Activated CD4-positive, alpha-beta T cell treated with anti-CD3 and anti-CD28 coated beads for 48 hours (primary cell): ENCODE measurements at places on chromosomes 2 and 18.

GRCh38 chr2:127986548-127987079 is 41.2 kb downstream of the SAP130 start:
- no peak for DNase-seq

GRCh38 chr2:144780983-144781382 is 261.1 kb upstream of the ZEB2 start:
- DNase-seq = no peak

GRCh38 chr2:55120634-55121359 is 70.5 kb upstream of the RTN4 start:
- no peak for DNase-seq

DNA sequence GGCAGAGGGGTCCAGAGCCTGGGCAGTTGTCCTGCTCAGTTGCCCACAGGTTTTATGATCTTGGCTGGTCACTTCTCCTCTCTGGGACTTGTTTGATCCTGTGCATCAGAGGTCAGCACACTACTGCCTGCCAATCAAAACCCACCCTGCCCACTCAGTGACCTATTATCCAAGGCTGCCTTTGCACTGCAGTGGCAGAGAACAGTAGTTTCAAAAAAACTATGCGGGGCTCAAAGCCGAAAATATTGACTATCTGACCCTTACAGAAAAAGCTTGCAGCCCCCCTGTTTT is 218.2 kb downstream of the CYP26B1 start:
- no peak for DNase-seq

- DNase-seq = no peak
Observed at GRCh38 chr18:61797696-61798590, 94.9 kb downstream of the RNF152 start.

DNA sequence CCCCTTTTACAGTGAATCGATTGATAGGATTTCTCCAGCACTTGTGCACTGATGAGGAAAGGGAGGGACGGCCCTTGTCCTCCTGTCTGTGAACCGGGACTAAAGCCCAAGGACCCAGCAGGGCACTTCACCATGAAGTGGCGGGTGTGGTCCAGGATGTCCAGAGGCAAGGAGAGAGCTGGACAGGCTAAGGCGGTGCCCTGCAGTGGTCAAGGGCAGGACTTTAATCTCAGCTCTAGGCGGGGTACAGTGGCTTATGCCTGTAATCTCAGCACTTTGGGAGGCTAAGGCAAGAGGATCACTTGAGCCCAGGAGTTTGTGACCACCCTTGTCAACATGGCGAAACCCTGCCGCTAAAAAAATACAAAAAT is 28.2 kb upstream of the SEMA4C start:
- DNase-seq = no peak

- DNase-seq = no peak
Observed at GRCh38 chr2:136328207-136328795, 210.4 kb upstream of the CXCR4 start.

GRCh38 chr2:207123776-207124391 is 41.9 kb downstream of the KLF7 start:
- no peak for DNase-seq

DNA sequence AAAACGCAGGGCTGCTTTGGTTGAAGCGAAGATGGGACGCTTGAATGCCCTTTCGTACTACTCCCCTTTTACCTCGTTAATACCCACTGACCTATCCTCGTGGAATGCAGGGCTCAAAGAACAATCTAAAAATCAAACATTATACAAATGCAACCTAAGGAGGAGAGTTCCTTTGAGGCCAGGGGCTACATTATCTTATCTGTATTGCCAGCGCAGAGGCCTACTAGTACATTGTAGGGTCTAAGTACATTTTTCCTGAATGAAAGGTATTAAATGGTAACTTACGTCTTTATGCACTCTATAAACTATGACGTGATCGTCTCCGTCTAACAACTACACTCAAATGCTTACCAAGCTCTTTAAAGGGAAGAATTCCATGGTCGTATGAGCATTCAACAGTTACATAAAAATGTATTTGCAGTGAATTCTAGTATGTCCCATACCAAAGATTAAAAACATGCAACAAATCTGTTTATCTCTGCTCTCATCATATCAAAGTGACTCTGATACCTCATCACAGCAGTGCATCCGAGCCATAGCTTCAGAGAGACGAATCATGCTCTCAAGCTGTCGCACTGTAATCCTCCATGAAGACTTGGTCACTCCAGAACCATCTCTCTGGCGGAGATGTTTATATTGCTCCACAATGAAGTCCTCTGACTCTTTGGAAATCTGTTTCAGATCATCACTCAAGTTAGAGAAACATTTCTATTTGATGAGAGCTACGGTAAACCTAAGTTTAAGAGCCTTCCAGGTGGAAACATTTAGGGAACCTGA is 14.1 kb upstream of the LCT start:
- DNase-seq = no peak

- no peak for DNase-seq
Observed at GRCh38 chr2:223635080-223635479, 32.9 kb upstream of the SCG2 start.

DNA sequence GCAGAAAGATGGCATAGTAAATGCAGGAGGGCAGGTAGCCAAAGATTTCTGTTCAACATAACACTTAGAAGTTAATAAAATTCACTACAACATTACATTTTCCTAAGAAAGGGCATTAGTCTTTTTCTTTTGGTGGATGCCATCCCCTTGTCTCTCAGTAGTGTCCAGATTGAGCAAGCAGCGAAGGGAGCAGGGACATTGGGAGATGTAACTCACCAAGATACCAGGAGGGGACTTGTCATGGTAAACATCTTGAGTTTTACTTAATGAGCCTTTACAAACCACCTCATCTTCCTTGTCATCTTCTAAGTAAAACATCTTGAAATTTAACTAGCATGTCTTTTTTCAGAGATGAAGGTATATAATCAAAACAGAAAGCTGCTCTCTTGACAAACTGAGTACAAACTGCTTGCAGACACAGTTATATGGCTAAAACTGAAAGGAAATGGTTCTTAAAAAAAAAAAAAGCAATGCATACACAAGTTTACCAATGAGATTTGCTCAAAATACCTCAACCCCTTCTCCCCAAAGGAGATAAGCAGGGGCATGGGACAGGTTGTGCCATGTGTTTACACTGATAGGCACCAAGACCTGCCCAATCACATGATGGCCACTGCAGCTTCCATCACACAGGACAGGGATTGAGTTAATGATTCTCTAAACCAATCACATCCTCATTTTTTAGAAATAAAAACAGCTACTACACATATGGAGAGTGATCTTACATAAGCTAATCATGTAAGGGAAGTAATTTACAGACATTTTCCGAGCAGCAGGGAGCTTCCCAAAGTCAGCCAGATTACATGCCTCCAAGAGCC is 30.3 kb downstream of the LPIN2 start:
- DNase-seq = no peak

- DNase-seq = no peak
Observed at GRCh38 chr18:79569720-79570119, 109.9 kb upstream of the CTDP1 start.

DNA sequence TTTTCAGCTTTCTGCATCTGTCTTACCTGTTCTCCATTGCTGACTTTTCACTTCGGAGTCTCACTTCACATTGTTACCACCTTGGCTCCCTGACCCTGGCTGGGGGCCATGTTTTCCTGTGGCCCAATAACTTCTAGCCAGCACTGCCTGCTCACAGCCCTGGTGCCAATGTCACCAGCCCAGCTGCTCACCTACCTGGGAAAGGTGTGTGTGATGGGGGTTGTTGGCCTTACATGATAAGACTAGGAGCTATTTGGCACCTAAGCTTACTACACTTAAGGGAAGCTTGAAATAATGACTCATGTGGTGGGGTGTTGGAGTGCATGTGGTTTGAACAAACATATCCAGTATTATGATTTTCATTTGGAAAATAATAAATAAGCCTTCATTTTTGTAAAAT is 37.5 kb upstream of the PGAP1 start:
- DNase-seq = no peak

GRCh38 chr2:204824751-204825453 is 279.6 kb downstream of the PARD3B start:
- no peak for DNase-seq

DNA sequence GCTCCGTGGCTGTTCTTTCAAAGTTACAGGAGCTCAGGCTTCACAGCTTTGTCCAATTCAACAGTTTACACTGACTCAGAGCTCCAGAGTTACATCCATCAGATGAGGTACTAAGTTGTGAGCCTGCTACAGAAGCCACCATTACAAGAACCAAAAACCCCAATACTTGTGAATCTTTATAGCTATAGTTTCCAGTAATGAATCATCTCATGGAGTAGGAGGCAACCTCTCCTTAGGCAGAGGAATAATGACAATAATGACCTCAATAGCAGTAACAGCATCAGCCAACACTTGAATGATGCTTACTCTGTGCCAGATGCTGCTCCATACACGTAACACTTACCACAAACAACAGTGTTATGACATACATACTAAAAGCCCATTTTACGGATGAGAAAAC is 3.6 kb downstream of the ZC3H8 start:
- DNase-seq = no peak

DNA sequence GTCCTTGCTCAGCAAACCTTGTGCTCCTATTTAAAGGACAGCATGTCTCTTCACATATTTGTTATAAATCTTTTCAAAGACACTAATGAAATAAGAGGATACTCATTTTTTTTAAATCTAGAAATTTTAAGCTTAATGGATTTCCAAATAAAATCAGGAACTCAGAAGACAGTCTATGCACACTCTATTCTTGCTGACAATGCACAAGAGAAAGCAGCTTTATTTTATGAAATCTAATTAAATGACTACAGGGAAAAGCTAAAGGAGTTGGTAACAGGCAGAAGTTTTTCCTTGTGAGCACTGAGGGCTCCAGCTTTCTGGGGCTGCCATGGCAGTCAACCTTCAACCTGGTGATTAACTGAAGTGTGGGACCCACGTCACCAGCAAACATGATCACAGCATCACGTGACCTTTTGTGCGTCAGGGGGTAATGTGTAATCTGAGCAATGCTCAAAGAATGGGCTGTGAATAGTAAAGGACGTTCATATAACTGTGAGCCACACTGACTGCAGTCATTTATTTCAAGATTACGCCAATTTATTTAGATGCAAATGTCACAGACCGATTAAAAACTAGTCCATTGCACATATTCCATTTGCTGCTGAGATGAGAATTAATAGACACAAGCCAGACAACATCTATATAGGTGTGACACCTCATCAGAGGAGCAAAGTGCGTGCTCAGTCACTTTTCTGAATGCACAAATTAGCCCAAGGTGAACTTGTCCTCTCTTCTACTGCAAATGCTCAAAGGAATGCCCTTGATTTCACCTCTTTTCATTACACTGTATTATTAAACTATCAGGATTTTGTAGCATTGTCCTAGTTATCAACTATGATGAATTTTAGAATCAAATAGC is 11.6 kb upstream of the DNER start:
- no peak for DNase-seq

- DNase-seq = no peak
Observed at GRCh38 chr2:26080356-26080755, 46.5 kb downstream of the RAB10 start.

GRCh38 chr18:38386146-38386545 is 820.5 kb upstream of the CELF4 start:
- DNase-seq = no peak

GRCh38 chr2:1915196-1915595 is 170.9 kb upstream of the PXDN start:
- no peak for DNase-seq

DNA sequence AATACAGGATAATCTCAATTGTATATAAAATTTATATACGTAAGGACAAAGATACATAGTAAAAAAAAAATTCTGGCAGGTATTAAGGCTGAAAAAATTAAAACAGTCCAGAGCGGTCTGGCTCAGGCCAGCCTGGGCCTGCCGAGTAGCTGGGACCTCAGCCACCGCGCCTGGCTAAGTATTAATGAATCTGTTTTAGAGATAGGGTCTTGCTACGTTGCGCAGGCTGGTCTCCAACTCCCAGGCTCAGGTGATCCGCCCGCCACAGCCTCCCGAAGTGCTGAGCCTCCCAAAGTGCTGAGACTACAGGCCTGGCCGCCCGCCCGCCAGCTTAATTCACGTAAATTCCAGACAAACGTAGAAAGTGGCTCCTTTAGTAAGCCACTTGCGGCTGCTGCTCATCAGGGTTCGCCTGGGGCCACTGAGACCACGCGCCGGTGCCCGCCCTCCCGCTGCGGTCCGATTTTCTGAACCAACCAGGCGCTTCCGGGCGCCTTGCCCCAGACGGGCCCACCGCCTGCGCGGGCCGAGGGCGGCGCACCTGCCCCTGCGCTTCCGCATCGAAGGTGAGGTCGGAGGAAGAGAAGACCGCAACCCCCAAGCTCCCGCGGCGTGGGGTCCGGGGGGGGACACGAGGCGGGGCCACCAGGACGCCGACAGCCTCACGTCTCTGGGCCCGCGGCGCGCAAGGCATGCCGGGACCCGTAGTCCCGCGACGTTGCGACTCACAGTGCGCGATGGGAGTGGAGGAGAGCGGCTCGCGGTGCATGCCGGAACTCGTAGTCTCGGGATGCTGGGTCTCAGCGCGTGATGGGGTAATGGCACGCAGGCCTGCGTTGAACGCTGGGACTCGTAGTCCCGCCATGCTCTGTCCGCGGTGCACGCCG is 695 bp upstream of the CTDP1 start:
- peak; percentile 98 for DNase-seq

GRCh38 chr2:96602330-96602823 is 35.7 kb downstream of the KANSL3 start:
- DNase-seq = no peak

DNA sequence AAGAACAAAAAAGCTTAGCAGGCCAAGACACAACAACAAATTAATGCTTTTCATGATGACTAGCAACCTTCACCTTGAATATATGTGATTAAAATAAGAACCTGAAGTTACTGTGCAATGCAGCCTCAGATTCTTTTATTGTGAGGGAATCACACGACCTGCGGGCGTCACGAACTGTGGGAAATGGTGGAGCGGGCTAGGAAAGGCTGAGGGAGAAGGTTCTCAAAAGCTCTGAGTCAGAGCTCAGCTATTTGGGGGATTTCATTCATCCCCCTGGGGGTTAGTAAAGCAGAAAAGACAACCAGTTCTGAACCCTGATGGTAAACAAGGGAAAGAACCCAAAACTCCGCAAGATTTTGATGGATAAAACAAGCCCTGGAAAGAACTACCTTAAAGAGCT is 89.3 kb upstream of the NCKAP5 start:
- DNase-seq = no peak

DNA sequence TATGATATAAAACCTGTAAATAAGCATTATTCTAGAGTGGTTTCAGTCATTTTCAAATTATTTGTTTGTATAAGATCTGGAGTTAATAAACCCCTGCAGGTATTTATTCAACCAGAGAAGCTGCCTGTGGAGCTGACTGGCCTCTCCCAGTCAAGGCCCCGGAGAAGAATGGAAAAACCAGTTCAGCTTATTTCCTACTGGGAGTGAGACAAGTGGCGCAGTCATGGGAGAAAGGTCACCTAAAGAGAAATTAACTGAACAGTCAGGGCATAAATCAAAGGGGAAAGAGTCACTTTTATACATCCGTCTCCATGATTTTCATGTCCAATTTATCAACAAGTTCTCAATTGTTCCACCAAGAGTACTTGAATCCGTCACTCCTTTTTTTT is 240.9 kb downstream of the RNF152 start:
- no peak for DNase-seq

GRCh38 chr2:225788571-225789094 is 389.1 kb downstream of the NYAP2 start:
- DNase-seq = no peak

GRCh38 chr2:170840717-170841210 is 24.1 kb downstream of the GAD1 start:
- no peak for DNase-seq
